ENCODE measurements at places on chromosomes 7 and 10.

- no peak for DNase-seq
These were observed 641.8 kb upstream of the SEMA3D start for GRCh38 chr7:85828614-85829013.

- DNase-seq = no peak
These were observed 100.8 kb upstream of the FAM20C start for GRCh38 chr7:91396-92175.

DNA sequence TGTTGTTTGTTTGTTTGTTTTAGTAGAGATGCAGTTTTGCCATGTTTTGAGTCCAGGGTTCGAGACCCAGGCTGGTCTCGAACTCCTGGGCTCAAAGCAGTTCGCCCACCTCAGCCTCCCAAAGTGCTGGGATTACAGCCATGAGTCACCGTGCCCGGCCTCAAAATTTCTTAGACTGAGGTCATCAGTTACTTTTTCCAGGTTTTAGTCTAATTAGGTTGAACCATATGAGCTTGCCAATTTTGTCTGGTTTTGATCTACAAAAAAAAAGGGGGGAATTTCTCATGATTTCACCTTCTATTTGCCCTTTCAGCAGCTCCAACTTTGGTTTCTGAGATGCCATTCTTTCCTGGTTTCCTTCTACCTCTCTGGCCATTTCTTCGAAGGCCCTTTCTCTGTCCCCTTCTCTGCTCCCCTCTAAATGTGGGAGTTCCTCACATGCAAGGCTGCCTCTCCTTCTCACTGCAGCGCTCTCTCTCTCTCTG, 5.5 kb downstream of the CUEDC2 start:
- no peak for DNase-seq

- no peak for DNase-seq
These were observed 119.7 kb upstream of the TNRC18 start for GRCh38 chr7:5543361-5543760.

DNA sequence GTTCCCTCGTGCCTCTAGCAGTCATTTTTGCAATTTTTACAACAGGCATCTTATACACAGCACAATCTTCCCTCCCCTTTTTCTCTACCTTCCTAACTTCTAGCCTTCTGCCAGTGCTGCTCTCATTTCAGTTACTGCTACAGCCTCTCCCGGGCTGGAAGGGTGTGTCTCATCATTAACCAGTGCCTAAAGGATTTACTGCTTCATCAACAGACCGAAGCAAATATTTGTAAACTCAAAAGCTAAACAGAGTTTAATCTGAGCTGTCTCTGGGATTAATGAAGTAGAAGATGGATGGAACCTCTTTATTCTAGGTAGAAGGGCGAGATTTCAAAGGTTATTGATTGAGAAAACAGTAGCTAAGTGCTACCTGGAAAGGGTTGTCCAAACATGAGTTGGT, 94.3 kb downstream of the PRPF18 start:
- no peak for DNase-seq

DNA sequence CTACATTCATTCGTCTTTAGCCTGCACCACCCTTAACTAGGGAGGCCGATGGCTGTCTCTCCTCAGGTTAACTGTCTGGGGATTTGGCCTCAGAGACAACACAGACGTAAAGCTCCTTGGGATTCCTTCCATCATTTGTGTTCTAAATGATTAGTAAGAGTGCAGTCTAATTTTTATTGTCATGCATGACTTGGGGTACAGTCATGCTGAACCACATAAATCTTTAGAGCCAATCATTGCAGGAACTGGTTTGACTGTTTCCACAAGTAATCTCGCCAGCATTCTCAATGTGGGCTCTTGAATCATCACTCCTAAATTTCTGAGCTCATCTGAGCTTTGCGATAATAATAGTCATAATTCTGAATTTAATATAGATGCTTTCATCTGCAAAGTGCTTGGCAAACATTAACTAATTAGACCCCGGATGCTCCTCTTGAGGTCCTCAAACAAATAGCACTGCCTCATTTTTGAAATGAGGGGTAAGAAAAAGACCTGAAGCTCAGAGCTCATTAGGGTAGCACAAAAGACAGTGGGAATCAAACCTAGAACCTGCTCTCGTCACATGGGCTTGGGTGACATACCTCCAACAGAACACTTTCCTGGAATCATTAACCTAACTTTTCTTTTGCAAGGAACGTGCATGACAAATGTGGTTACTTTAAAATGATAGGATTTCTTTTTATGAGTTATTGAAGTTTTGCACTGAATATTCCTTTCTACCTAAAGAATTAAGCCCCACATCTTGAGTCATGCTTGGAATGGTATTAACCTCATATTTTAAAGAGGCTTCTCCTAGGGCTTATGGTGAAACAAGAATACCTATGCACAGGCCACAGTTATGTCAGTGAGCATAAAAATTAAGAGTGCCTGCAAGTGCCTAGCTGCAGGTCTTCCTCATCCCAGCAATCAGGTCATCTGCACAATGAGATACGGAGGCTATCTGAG, 118.9 kb upstream of the NRP1 start:
- DNase-seq = no peak

DNA sequence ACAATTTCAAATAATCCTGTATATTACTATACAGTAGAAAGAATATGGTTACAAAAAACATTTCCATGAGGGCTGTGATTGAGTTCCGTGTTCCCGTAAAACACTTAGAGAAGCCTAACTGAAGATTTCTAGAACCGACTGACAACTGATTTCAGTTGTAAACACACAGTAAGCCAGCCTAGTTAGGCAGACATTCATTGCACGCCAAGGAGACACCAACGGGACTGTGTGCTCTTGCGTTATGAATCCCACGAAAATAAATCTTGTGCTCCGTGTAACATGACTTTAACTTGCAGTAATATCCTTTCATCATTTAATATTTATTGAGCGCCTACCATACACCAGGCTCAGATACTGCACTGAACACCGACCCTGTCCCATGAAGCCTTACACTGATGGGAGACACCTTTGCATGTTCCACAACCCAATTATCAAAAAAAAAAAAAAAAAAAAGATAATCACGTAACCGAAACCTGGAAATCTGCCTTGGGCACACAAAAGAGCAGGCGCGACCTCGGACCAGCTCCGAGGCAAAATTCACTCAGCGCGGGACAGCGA, 420 bp upstream of the KLHL7 start:
- DNase-seq = no peak

DNA sequence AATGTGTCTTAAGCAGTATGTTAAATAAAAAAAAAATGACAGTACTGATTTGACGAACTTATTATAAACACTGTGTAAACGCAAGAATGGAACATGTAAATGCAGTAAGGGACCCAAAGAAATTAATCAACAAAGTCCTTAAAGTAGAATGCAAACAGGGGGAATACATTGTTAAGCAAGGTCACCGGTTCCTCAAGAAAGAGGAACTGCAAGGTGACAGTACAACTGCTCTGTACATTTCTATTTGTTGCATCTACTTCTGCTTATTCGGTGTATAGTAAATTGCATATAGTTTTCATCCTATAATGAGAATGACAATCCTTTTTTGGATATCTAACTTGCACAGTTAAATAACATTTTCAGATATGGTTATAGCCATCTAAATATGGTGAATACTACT, 387.0 kb upstream of the SEMA3D start:
- DNase-seq = no peak

GRCh38 chr7:128410451-128410753, 620 bp upstream of the IMPDH1 start:
- DNase-seq = no peak

DNA sequence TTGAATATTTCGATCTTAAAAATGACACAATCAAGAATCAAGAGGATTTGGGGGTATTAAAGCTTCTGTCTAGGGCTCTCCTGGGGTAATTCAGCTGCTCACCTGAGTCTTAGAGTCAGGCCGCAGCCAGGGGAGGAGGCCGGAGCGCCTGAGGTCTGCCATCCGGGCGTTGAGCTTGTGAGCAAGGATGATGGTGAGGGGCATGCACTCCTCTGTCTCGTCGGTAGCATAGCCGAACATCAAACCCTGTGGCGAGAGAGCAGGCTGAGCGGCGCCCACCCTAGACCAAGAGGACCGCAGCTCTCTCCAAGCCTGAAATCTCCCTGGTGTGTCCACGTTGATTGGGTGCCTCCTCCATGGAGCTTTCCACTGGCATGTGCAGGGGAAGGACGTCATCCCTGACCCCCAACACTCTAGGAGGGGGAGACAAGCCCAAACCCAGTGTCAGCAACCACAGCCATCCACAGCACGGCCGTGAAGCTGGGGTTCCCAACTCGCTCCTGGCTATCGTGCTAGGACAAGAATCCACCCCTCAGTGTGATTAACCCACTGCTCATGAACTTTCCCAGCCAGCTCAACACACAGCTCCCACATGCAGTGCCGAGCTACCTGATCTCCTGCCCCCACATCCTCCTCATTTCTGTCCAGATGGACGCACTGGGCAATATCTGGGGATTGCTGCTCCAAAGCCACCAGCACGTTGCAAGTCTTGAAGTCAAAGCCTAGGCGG, 9.2 kb downstream of the MAT1A start:
- no peak for DNase-seq

DNA sequence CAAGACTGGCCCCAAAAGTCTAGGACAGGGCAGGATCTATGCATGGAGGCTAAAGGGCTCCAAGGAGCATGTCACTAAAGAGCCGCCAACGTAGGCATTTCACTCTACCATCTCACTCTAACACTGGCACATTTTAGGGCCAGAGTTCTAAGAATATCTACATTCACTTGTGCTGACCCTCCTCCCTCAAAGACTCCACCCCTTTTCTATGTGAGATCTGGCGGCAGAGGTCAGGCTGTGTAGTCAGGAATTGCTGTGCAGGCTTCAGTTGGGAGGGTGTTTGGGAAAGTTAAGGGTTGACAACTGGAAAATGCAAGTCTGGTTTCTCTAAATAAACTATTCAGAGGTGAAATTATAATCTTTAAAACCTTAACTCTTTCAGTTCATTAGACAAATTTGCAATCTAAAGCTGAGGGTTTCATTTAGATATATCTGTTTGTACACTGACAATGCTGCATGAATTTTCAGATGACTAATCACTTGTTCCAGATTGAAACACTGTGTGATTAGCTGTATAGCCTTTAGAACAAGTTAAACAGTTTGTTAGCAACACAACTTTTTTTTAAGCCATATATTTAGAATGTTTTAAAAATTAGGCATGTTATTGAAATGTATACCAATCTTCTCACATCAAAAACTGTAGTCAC, 18.2 kb downstream of the LMOD2 start:
- no peak for DNase-seq

- DNase-seq = no peak
These were observed 18.4 kb downstream of the GNA12 start for GRCh38 chr7:2825559-2826227.

- DNase-seq = peak; percentile 75
These were observed 12.5 kb upstream of the DDIT4 start for GRCh38 chr10:72260976-72261783.

DNA sequence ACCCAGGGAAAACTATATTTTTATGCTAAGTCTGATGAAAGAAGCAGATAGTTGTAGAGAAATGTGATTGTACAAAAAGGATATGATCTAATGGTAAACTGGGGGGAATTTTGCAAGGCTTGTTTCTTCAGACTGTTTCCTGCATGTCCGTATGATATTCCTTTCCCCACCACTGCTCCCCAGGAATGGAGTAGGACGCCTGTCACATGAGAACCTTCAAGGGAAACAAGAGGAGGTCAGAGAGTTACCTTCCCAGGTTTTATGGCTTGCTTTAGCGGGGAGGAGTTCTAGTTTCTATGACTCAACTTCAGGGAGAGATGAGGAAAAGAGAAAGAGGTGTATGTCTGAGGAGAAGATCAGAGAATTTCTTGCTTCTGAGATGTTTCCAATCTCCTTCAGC, 16.4 kb upstream of the ITPRID1 start:
- DNase-seq = no peak

GRCh38 chr7:7707246-7707645, 11.2 kb downstream of the RPA3 start:
- DNase-seq = no peak

GRCh38 chr7:72405418-72405817, 6.7 kb downstream of the CALN1 start:
- no peak for DNase-seq

GRCh38 chr10:24249829-24250415, 41.0 kb downstream of the KIAA1217 start:
- DNase-seq = no peak

DNA sequence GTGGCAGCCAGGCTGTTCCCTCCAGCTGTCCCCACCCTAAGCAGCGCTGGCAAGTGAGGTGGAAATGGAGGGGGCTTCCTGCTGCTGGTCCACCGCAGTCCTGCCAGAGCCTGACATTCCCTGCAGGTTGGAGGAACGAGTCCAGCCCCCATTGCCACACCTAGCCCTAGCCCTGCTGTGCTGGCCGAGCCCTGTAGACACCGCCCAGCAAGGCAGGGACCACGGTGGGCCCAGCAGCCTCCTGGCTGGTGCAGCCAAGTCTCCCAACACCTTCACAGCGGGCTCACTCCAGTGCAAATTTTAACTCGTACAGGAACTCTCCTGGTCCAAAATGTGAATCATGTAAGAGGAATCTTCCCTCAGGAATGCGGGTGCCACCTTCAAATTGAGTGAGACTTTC, 116.3 kb downstream of the PAXIP1 start:
- DNase-seq = no peak

DNA sequence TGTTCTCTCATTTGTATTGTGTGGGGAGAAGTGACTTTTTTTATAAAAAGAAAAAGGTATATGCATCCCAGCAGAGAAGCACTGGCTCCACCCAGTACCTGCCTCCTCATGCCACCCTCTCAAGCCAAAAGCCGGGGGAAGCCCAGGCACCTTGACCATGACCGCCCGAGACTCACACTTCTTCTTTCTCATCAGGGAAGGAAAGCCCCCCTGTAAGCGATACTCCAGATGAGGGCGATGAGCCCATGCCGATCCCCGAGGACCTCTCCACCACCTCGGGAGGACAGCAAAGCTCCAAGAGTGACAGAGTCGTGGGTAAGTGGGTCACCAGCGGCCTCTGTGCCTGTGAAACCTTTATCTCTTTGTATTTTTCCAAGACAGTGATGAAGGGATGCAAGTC, 22.9 kb downstream of the IKZF1 start:
- DNase-seq = no peak

GRCh38 chr10:94232711-94233383, 129.9 kb downstream of the NOC3L start:
- DNase-seq = no peak

- DNase-seq = no peak
These were observed 687 bp downstream of the EPDR1 start for GRCh38 chr7:37920849-37921805.
